ENCODE measurements at places on chromosomes 11 and 22.

DNA sequence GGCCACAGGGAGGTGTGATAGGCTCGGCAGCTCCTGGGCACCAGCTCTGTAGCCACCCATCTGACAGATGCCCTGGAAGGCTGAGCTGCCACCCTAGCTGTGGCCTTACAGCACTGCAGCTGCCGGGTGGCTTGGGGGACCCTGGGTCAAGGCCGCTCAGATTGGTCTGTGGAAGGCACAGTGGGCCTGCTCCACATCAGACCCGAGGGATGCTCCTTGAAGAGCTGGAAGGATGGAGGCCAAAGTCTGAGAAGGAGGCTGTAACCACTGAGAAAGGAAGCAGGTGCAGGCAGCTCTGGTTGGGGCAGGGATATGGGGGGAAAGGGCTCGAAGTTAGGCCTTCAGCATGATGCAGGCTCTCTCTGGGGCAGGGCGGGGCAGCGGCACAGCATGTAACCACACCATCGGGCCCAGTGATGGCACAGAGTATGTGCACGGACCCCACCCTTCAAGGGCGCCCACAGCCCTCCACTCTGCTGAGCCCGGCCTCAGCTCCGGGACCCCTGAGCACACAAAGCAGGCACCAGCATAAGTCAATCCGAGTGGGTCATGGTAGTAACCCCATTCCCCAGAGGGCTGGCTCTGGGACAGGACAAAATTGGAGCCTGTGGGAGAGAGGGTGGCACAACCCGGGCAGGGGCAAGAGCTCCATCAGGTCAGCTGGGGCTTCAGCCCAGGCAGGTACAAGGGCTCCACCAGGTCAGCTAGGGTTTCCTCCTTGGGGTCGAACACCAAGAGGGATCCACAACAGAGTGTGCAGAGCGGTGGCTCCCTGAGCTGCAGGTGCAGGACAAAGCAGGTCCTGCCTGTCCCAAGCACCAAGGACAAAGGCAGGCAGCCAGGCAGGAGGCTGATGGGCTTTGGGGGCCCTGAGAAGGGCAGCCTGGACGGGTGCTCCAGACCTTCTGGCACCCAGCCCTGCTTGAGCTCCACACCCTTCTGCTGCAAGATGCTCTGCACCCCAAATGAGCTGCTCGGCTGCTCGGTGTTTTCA lies 1511.1 kb downstream of the BRD1 start:
- no peak for DNase-seq

- no peak for DNase-seq
Measured at GRCh38 chr11:514606-515005, 7.6 kb upstream of the RNH1 start.

GRCh38 chr11:12105471-12105870 lies 4.9 kb upstream of the MICAL2 start:
- DNase-seq, result no peak

DNA sequence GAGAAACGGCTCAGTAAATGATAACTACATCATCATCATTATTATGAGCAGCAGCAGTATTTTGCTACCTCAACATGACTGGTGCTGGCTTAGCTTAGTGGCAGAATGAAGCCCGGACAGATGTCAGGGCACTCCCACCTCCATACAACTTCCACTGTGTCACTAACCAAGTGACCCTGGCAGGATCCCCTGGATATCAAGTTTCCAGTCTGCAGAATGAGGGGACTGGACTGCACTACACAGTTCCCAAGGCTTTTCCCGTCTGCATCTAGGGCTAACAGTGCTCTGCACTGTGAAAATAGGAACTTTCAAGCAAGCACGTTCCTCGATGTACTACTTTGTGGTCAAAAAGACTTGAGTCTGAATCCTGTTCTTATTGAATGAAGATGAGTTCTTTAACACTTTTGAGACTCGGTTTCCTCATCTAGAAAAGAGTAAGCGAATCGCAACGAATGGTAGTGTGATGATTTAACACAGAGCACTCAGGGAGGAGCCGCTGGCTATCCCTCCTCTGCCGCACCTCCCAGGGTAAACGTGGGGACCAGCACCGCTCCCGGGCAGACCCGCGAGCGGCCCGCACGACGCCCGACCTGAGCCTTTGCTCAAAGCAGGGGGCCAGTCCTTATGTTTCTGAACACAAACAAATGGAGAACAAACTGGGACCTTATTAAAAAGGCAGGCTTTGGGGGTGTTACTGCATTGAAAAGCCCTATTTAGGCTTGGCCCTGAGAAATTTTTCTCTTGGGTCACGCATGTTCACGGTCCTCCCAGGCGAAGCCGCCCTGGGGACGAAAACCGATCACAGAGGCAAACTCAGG lies 910 bp downstream of the CLTCL1 start:
- DNase-seq, result no peak

DNA sequence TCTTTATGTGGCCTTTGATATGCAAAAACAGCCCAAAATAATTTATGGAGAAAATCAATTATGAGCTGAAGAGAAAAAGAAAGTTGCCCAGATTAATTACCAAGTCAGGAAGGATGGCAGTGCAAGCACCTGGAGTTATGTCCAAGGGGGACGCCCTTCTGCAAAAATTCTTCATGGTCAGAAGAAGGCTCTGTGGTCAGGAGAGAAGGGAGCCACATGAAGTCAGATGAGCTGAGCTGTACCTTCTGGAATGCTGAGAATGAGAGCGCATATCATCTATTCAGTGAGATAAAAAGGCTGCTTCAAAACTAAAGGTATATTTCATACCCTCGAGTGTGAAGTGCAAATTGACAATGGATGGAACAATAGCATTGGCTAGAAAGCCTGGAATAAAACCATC lies 607.4 kb downstream of the NTM start:
- DNase-seq, result no peak

GRCh38 chr11:119034813-119035212 lies 4.1 kb upstream of the SLC37A4 start:
- no peak for DNase-seq

DNA sequence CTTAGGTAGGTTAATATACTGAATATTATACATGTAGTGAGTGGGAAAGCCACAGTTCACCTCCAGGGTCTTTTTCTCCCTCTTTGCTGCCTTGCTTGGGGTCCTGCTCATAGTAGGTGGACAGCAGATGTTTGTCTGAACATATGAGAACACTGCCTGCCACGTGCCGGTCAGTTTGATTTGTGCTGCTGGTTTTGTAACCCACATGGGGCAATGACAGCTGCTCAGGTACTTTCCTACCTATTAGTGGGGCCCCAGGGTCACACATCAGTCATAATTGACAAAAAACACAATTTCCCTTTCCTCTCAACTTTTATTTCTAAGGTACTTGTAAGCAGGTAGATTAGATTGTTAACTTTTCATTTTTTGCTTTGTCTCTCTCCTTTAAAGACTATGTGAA lies 43.8 kb downstream of the BMAL1 start:
- no peak for DNase-seq

DNA sequence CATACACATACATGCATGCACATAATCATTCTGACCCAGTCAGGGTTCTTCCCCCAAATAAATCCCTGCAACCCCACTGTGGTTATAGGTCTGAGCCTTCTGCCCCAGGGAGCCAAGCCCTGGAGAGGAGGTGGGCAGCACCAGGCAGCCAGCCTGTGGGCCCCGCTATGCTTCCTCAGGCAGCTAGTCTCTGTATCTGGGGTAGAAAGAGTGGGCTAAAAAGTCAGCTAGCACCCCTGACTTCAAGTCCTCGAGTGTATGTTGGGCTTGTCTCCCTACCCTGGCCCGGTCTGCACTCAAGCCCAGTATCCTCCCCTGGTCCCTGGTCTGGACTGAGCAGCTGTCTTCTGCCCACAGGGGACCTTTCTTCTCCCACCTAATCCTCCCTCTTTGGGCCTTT lies 28.0 kb downstream of the KCNQ1OT1 start:
- DNase-seq, result no peak

DNA sequence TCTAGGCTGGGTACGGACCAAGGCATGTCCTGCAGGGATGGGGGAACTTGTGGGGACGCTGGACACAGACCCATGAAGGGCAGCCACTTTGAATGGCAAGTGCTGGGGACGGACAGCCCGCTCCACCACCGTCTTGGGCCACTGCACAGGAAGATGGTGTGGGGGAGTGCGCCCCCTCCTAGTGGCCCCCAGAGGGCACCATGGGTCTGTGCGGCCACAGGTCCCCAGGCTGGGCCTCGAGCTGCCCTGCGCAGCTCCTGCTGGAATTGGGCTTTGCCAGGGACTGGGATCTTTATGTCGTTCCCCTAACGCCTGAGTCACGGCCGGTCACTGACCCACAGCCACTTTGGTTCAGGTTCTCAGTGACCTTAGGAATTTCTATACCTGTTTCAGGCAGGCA lies 44.4 kb downstream of the NAT10 start:
- DNase-seq, result no peak

GRCh38 chr11:83056204-83056603 lies 15.5 kb downstream of the RAB30 start:
- DNase-seq, result no peak

- DNase-seq, result no peak
Measured at GRCh38 chr11:101717619-101718018, 133.8 kb upstream of the TRPC6 start.

DNA sequence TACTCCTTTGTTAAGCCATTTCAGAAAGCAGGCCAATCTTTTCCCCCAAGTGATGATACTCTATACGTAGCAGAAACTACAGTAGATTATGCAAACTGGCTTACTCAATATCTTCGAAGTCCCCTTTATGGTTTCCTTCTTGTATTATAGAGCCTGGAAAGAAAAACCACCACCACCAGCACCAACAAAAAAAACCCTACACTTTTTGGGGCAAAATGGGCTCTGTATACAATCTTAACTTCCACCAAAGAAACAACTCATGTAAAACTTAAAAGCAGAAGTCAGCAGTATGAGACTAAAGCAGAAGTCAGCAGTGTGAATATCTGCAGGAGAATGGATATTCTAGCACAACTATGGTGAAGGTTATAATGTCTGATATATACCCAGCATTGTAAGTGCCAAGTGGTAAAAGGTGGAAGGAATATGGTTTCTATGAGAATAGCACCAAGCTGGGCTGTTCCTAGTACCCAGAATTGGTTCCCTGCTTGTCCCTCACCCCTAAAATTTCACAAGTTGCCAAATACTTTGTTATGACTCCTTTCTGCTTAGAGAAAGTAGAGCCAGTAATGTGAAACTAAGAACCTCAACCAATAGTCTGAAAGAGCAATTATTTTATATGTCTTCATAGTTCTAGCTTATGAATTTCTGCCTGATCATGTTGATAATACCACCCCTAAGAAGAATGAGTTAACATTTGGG lies 252.1 kb downstream of the SBF2 start:
- DNase-seq, result no peak

DNA sequence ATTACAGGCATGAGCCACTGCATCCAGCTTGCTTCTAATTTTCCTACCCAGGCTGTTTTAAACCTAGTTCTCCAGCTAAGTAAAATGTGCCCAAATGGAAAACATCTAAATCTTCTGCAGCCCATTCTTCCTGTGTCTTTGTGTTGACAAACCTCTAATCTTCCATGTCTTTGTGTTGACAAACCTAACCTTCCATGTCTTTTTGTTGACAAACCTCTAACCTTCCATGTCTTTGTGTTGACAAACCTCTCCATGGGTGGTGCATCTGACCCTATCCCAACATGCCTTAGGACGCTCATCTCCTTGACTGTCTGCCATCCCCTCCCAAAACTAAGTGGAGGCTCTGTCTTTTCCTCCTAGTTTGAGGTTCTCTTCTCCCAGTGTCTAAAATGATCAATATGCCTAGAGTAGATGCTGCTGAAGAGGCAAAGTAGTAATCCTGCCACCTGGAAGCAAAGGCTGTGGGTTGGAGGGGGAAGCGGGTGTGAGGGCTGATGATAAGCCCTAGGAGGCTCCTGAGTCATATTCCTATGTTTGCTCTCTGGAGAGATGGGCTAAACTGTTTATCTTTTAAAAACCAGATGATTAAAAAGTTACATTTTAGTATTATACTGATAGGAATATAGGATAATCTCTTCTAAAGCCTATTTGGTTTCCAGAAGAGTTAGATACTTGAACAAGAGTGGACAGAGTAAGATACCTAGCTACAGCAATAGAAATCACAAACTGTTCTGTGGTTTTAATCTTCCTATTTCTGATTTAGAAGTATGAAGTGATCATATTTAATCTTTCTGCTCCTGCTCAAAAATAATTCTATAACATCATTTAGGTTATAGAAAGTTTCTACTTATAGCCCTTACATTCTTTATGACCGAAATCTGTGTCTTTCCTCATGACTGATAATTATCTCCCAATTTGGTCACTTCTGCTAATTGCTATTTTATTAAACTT lies 7.9 kb downstream of the FEN1 start:
- DNase-seq, result no peak

GRCh38 chr11:105635466-105635865 lies 25.6 kb downstream of the GRIA4 start:
- no peak for DNase-seq

DNA sequence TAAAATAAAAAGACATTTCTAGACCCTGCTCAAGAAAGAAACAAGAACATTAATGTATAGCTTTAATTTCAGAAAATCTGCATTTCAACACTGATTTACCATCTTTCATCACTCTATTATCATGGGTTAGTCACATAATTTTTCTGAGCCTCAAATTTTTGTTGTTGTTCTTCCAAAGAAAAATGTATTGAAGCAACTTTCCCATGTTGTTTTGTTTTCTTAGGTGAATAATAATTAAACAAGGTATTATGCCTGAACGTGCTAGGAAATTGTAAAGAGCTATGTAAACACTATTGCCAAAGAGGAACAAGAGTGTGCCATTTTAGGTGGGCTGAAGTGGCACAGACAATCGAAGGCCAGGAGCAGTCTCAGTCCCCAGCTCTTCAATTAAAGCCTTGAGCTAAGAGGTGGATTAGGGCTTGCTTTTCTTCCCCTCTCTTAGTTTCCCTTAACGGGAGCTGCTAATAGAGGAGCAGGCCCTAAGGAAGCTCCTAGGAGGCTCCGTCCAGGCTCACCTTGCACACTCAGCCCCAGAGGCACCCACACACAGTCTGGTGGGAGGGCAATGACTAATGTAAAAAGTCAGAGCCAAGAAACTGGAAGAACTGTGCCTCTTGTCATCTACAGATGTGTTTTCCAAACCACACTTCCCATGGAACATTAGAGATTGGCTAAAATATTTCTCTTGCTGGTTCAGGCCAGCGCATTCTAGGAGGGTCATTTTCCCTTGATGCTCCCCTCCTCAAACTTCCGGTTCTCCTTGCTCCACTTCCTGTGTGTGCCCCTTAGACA lies 8.8 kb upstream of the UBASH3B start:
- no peak for DNase-seq

DNA sequence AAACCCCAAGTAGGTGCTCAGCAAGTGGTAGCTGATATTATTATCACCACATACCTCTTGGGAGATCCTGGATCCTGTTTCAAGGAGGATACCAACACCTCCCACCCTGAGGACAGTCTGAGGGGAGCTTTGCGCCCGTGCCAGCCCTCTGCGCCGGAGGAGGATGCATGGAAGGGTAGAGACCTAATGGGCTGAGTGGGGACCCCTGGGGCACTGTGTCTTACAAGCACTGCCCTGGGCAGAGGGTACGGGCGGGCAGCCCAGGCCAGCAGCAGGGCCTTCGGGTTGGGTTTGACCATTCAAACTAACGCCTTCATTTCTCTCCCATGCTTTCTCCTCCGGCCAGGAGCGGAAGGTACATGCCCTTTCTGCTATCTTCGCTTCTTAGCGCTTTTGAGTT lies 26.3 kb downstream of the MYBPC3 start:
- no peak for DNase-seq

DNA sequence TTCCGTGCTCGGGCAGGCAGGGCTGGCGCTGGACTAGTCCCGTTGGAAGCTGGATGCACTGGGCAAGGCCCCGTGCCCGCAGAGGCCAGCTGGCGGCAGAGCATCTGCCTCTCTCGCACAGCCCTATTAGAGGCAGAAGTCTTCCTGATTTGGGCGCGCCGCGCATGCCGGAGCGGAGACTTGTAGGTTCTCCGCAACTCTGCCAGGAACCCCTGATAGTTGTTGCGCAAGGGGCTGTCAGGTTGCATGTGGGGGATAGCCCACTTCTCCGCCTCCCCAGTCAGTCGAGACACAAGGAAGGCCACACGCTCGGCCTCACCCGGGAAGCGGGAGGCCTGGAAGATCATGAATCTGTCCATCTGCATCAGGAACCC lies 1.2 kb downstream of the RTL6 start:
- DNase-seq, result no peak

All from SHP77 treated with DMSO at 0.1 percent for 48 hours (cell line).